ENCODE measurements at places on chromosomes 2 and 18.

- no peak for DNase-seq
Measured at GRCh38 chr2:112095681-112096080, 40.6 kb downstream of the TMEM87B start.

GRCh38 chr2:88735853-88736252, 44.4 kb downstream of the RPIA start:
- DNase-seq, result peak; percentile 48

- peak; percentile 81 for DNase-seq
Measured at GRCh38 chr18:45874491-45875184, 49.2 kb downstream of the SIGLEC15 start.

GRCh38 chr2:236899146-236899545, 186.5 kb upstream of the COPS8 start:
- DNase-seq, result no peak

GRCh38 chr2:3644891-3645605, 13.0 kb upstream of the ALLC start:
- no peak for DNase-seq

DNA sequence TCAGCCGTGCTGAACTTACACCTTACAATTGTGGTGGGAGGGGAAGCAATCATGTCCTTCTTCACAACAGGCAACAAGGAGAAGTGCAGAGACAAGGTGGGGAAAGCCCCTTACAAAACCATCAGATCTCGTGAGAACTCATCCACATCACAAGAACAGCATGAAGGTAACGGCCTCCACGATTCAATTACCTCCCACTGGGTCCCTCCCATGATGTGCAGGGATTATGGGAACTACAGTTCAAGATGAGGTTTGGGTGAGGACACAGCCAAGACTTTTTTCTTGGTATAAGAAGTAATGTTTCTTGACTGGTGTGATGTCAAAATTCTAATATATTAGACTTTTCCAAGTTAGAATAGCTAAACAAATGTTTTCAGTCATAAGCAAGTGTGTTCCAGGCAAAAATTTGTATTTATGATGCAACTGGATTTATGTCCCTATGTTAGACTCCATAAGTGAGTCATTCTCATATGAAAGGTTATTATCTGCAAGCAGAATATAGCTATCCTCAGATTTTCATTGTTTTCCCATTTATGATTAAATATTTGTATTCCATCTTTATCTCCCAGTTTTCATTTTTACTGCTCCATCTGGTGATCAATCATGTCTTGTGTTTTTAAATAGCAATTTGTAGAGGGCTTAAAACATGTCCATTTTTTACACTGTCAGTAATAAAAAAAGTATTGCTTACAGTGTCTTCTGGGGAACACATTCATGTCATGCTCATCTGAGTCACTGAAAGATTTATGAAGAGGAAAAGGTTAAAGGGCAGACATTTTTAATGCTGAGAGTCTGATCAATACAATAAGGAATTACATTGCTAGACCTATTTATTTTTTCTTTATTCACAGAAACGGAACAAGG, 995.2 kb upstream of the CDH2 start:
- no peak for DNase-seq

GRCh38 chr2:36670881-36671595, 25.5 kb upstream of the VIT start:
- no peak for DNase-seq

DNA sequence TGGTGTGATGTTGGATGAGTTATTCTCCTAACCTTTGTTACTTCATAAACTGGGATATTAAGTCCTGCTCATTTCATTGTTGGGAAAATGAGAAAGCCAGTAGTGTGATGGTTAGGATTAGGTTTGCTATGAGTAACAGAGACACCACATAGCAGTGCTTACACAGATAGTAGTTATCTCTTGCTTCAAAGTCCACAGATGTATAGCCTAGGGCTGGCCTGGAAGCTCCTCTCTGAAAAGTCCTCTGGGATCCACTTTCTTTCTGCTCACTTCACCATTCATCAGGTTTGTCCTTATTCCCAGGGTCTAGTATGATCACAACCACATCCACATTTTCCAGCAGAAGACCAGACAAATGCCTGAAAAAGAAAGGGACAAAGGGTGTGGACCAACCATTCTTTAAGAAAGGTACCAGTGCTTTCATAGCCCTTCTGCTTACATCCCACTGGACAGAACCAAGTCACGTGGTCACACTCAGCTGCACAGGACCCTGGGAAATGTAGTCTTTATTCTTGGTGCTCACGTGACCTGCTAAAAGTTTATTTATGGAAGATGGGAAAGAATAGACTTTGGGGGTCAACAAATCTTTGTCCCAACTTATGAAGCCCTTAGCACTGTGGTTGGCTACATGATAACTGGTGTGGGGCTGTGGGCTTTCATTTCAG, 108.9 kb downstream of the INSIG2 start:
- DNase-seq, result no peak

DNA sequence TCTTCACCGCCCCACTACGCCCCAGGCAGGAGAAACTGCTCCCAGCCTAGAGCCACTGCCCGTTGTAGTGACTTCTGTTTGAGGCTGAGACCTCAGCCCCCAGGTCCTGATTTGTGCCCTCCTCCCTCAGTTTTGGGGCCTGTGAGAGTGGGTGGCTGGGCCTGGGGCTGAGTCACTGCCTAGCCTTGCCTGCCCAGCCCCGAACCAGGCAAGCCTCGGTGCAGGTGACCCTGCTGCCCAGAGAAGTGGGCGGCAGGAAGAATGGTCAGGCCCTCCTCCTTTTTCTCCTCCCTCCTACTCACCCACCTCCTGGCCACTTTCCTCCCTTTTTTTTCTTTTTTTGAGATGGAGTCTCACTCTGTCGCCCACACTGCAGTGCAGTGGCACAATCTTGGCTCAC, 66.6 kb downstream of the ZFP36L2 start:
- DNase-seq, result peak; percentile 61

- no peak for DNase-seq
Measured at GRCh38 chr2:1892529-1893250, 148.4 kb upstream of the PXDN start.

- no peak for DNase-seq
Measured at GRCh38 chr2:129908721-129909373, 70.6 kb upstream of the RAB6C start.

DNA sequence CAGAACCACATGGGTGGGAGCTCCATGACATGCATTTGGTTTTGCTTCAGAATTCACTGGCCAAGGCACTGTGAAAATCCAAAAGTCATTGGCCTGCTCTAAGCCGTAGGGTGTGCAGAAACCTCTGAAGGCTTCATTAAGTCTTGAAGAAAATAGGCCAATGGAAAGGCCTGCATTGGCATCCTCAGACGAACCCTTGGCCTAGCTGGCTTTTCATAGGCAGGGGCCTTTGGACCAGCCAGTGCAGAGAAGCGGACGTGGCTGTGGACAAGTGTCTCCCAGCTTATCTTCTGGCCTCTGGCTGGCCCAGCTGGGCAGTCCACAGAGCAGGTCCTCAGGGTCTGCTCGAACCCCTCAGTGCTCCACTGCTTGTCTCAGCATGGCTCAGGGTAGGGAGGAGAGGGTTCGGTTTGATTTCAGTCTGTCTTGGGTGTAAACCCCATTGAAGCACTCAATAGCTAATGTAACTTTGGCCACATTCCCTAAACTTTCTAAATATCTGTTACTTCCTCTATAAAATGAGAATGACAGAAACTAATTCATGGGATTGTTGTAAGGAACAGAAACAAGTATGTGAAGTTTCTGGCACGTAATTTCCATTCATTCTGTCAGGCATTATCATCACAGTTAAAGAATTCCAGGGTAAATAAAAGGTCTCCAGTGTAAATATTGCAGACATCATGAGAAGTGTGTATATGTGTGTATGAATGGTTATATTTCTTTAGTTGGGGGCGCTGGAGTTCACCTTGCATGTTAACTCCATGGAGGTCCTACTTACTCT, 125.5 kb downstream of the TFCP2L1 start:
- DNase-seq, result no peak

DNA sequence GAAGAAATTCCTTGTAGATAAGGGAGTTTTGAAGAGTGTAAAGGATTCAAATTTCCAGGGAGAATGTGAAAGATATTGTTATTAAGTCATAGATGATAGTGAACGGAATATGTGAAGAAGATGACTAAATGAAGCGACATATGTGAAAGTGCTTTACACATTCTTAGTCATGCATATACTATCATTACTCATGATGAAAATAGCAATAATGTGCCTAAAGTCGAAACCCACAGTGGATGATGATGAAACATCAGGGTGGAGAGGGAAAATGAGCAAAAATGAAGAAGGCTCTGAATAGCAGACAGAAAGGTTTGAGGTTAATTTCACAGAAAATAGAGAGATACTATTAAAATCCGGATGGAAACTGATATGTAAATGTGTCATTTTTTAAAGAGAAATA, 1237.1 kb downstream of the LRP1B start:
- DNase-seq, result no peak

DNA sequence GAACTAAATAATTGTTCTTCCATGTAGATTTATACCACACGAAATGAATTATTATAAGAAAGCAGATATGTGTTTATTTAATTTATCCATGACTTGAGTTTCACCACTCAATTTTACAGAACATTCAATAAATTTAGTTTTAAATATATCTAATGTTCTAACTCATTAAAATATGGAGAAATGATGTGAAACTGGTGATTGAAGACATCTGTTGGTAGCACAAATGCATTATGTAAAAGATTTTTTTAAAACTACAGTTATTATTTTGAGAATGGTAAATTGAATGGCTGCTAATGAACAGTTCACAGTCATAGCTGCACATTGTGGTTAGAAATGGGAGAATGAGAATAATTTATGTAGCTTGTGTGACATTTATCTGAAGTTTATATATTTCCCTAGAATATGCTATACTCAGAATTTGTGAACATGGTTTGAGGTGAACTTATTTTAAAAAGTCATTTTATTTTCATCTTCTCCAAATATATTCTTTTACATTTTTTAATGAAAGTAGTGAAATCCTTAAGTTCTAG, 203.5 kb downstream of the DPP4 start:
- no peak for DNase-seq

- DNase-seq, result no peak
Measured at GRCh38 chr2:10407432-10407831, 40.7 kb downstream of the ODC1 start.

All from activated T-cell treated with anti-CD3 and anti-CD28 coated beads, Interleukin-2, amount 50 U/mL, for 72 hours (primary cell).